Stimulated activated CD8-positive, alpha-beta memory T cell treated with anti-CD3 and anti-CD28 coated beads, Interleukin-4, amount 100 ng/mL, for 1 hour (primary cell): ENCODE measurements at places on chromosomes 6 and 20.
A peak's percentile ranks its signal among the peaks of the same experiment; 100 is the strongest.

GRCh38 chr20:10649797-10650160 is 24.0 kb downstream of the JAG1 start:
- DNase-seq = no peak

GRCh38 chr20:3276680-3277015 is 37.7 kb upstream of the SLC4A11 start:
- DNase-seq = no peak

DNA sequence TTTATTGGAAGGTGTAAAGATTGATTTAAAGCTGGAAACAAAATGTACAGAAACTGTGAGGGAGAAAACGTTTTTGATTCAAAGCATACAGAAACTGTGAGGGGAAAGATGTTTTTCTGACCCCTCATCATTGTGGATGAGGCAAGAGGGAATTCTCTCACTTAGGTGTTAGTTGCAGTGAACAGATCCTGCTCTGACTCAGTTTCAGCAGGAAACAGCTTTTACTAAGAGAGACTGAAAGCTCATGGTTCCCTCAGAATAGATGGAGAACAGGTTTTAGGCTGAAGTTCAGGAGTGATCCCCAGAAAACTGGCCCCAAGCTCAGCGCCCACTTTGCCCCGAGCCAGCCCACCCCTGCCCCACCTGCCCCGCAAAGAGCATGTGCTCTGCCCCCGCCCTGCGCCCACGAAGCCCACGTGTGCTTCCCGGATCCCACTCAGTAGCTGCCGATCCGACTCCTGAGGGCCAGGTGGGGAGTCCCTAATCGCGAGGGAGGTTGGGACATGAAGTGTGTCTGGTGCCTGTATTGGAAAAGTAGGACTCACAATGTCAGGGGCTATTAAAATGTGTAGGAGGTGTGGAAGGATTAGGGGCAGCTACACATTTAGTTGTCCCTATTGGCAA is 41.2 kb downstream of the DUSP22 start:
- no peak for DNase-seq

DNA sequence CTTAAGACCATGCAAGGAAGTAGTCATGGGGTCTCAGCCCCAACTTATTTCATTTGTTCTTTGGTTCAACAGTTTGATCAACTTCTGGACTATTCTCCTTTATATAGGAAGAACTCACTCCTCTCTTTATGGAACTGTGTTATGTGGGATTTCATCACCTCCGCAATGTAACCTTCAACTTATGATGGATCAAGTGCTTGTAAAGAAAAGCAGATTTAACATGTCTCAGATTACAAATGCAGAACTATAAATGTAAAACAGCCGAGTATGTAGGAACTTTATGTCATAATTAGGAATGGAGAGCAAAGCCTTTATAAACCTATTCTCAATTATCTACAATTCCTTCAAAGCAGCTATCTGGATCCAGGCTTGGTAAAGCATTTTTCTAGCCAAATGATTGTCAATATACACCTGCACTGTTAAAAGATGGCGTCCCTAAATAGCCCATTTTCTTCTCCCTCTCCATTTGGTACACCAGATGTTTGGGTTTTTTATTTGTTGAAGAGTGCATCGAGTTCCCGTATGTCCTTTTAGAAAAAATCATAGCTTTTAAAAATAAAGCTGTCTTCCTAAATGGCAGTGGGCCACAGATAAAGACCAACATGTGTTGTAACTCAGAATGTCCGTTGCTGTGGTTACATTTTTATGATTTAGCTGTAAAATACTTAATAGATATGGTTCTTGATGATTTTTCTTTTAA is 985.1 kb upstream of the SLC35B3 start:
- no peak for DNase-seq

- DNase-seq = no peak
These were observed 102.1 kb downstream of the FLRT3 start for GRCh38 chr20:14235355-14235754.

GRCh38 chr6:168420706-168421105 is 20.3 kb upstream of the SMOC2 start:
- no peak for DNase-seq

DNA sequence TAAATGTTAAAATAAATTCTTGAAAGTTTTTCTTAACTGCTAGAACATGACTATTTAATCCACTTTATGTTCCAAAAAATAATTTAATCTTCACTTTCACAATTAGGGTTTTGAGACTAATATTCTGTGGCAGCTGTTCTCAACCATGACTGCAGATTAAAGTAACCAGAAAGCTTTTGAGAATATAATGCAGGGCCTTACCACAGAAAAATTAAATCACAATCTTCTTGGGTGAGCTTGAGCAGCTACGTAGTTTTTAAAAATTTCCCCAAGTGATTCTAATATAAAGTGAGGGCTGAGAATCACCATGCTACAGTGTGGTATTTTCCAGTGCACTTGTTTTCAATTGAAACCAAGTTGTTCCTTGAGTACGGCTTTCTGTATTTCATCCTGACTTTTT is 196.6 kb upstream of the PTCHD4 start:
- DNase-seq = no peak

GRCh38 chr6:10419749-10420545 is 5.1 kb upstream of the TFAP2A start:
- DNase-seq = no peak

DNA sequence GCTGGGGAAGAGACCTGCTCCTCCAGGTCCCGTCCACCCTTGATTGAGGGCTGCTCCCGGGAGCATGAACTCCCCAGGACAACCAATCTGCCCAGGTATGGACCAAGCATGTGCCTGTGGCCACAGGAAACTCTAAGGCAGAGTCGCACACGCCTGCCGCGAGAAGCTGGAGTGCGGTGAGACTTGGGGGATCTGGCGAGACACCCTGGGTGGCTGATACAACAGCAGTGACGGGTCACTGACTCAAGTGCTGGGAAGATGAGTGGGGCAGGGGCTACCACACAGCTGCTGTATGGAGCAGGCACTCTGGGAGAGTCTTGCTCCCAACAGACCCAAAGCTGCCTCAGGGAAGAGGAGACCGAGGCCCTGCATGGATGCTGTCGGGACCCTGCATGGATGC is 40.1 kb downstream of the BFSP1 start:
- DNase-seq = no peak

DNA sequence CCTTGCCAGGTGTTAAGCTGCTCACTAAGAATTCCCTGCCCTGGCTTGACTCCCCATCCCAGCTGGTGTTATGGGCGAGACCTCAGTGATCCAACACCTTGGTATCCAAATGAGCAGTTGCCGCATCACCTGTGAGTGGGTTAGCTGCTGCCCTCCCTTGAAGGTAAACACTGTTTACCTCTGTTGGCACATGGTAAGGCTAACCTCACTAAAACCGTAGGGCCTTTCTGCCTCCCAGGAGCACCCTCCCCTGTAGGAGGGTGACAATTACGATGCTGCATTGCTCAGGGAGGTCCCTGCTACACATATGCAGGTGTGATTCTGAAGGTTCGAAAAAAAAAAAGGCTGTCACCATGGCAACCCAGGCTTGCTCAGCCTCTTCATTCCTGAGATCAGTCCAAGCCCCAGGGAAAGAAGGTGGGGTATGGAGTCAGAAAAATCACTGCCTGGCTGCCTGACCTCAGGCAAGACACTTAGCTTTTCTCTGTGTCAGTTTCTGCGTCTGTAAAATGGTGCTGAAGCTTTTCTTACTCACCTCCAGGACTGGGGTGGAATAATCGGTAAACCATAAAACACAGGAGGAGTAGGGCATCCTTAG is 19.5 kb downstream of the PNPLA1 start:
- no peak for DNase-seq

GRCh38 chr20:31925631-31926030 is 26.2 kb downstream of the PDRG1 start:
- DNase-seq = no peak

- DNase-seq = no peak
These were observed 262.4 kb downstream of the SOX4 start for GRCh38 chr6:21855811-21856455.

- no peak for DNase-seq
These were observed 567.4 kb downstream of the COL12A1 start for GRCh38 chr6:74638412-74638811.

GRCh38 chr6:149750136-149750609 is 632 bp downstream of the PCMT1 start:
- peak; percentile 15 for DNase-seq

DNA sequence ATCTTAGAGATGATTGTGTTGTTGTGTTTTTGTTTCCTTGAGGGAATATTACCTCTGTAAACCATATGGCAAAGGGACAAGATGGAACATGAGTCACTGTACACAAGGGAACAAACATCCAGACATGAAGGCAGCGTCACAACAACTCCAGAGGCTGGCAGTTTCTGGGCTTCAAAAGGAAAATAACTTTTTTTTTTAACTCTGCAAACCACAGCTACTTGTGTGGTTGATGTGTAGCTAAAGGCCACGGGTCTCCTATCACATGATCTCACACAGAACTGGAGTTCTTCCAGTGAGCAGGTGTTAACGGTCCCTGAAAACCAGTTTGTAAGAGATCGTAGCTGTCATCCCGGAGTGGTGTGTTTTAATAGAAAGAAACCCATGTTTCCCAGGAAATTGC is 33.2 kb upstream of the HBS1L start:
- no peak for DNase-seq

GRCh38 chr6:84773431-84774156 is 9.2 kb upstream of the TBX18 start:
- DNase-seq = no peak
